ENCODE measurements at places on chromosomes 1 and 21. TPM values are rescaled to one million over a fixed set of nuclear protein-coding genes. Genes with fewer than 3 reads are reported as not detected.

OR2T35 gene
- not detected for polyA plus RNA-seq

CLEC20A gene
- polyA plus RNA-seq: not detected

GFI1 gene
- 0.09 TPM for polyA plus RNA-seq

LIPI gene
- not detected for polyA plus RNA-seq

APCS gene
- not detected for polyA plus RNA-seq

RXFP4 gene
- 0.04 TPM for polyA plus RNA-seq

IL19 gene
- polyA plus RNA-seq: not detected

MX1 gene
- polyA plus RNA-seq: 5.4 TPM
